ENCODE measurements at places on chromosomes 2 and 18. TPM values are rescaled to one million over a fixed set of nuclear protein-coding genes. Genes with fewer than 3 reads are reported as not detected.

DNA sequence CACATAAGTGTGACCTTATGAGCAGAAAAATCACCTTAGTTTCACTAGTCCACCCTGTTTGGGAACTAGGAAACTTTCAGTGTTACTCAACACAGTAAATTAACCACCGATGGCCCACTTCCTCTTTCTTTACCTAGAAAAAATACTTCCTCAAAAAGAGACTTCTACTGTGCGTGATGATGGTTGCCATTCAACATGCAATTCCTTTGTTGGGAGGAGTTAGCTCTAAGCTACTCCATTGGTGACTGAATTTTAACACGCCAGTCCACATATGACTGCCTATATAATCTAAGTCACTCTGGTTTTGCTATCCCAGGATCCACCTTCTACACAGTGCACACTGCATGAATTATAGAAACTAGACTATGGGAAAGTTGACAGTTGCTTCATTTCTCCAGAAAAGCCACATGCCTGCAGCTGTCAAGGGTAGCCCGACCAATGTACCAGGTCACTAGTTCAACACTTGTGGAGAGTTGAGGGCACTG, 47.8 kb upstream of the REG3G start:
- H3K36me3 ChIP-seq, result no peaks in the 10 kb centered on the region
- no peak overlapping the region for H3K27ac ChIP-seq
- H3K4me3 ChIP-seq, result no peak overlapping the region
- no peaks in the 10 kb centered on the region for H3K4me1 ChIP-seq
- DNase-seq, result no peak

DNA sequence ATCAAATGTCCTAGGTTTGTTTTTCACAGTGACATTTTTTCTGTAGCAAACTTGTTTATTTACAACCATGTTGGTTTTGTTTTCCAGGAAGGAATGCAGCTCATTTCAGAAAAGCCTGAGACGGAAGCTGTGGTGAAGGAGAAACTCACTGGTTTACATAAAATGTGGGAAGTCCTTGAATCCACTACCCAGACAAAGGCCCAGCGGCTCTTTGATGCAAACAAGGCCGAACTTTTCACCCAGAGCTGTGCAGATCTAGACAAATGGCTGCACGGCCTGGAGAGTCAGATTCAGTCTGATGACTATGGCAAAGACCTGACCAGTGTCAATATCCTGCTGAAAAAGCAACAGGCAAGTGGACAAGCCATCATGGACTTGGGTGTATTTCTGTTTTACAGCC, 79.2 kb upstream of the EML6 start:
- H3K4me3 ChIP-seq, result no peak overlapping the region
- no peaks in the 10 kb centered on the region for H3K27me3 ChIP-seq
- peaks cover 9% of the 10 kb centered on the region for H3K36me3 ChIP-seq
- H3K4me1 ChIP-seq, result no peaks in the 10 kb centered on the region
- DNase-seq, result no peak
- H3K27ac ChIP-seq, result no peak overlapping the region

WDPCP gene
- 11.5 TPM for total RNA-seq

IL1A gene
- not detected for total RNA-seq

IL37 gene
- total RNA-seq, result not detected

Data from T-cell (primary cell).